Smooth muscle cell of the pulmonary artery (primary cell): ENCODE measurements at places on chromosomes 12 and 14. TPM values are rescaled to one million over a fixed set of nuclear protein-coding genes. Genes with fewer than 3 reads are reported as not detected.

The ABCD2 gene
- total RNA-seq: under 0.01 TPM in 2 replicates

The CLEC9A gene
- total RNA-seq: not detected in 2 replicates

The RND1 gene
- total RNA-seq: 0.26 and 0.30 TPM in 2 replicates

The FOXG1 gene
- 0.76 and 1.6 TPM in 2 replicates for total RNA-seq

The BIN2 gene
- not detected in 2 replicates for total RNA-seq

The CLEC12A gene
- not detected in 2 replicates for total RNA-seq

The FICD gene
- 12.1 and 18.1 TPM in 2 replicates for total RNA-seq

The FAM186B gene
- total RNA-seq: 0.20 and 0.40 TPM in 2 replicates

The ACOT4 gene
- 0.76 and 0.98 TPM in 2 replicates for total RNA-seq

The SMAGP gene
- 9.6 and 19.1 TPM in 2 replicates for total RNA-seq

The P2RX7 gene
- 0.46 and 1.3 TPM in 2 replicates for total RNA-seq

The MYF6 gene
- total RNA-seq: not detected in 2 replicates

The PDE3A gene
- 44.1 and 108 TPM in 2 replicates for total RNA-seq

The RPS6KL1 gene
- 0.13 and 0.43 TPM in 2 replicates for total RNA-seq

The ZNF605 gene
- 16.1 and 17.3 TPM in 2 replicates for total RNA-seq

The LRP1-AS gene
- total RNA-seq: 0.20 TPM in 1 of 2 replicates, not detected in the other

The OVCH1 gene
- 0.07 and 0.13 TPM in 2 replicates for total RNA-seq

The RNASE4 gene
- total RNA-seq: 58.3 and 59.6 TPM in 2 replicates

The RIMBP2 gene
- total RNA-seq: not detected in 2 replicates

The ARMH4 gene
- total RNA-seq: 9.1 and 9.6 TPM in 2 replicates

The FAM181A gene
- not detected in 2 replicates for total RNA-seq

The ARPC3 gene
- 136 and 158 TPM in 2 replicates for total RNA-seq

The LYZ gene
- not detected in 2 replicates for total RNA-seq

The ANKRD13A gene
- 62.1 and 64.2 TPM in 2 replicates for total RNA-seq

The TEX52 gene
- total RNA-seq: not detected in 2 replicates

The KLRC1 gene
- total RNA-seq: not detected in 2 replicates

The DIO2 gene
- 18.7 and 97.5 TPM in 2 replicates for total RNA-seq

The CCDC197 gene
- total RNA-seq: not detected in 2 replicates

The TAS2R7 gene
- total RNA-seq: not detected in 2 replicates

The GUCY2C gene
- not detected in 2 replicates for total RNA-seq

The CNTN1 gene
- total RNA-seq: 0.59 and 1.8 TPM in 2 replicates

The SLC41A2 gene
- total RNA-seq: 25.7 and 28.4 TPM in 2 replicates

The IAPP gene
- total RNA-seq: 0.10 TPM in 1 of 2 replicates, not detected in the other

The KRT83 gene
- total RNA-seq: not detected in 2 replicates

The GPR68 gene
- 1.4 and 10.6 TPM in 2 replicates for total RNA-seq

The CIT gene
- total RNA-seq: 7.0 and 12.3 TPM in 2 replicates

The IGF1 gene
- total RNA-seq: 0.39 TPM in 1 of 2 replicates, not detected in the other

The ACRBP gene
- total RNA-seq: 0.13 and 0.26 TPM in 2 replicates

The CELA1 gene
- not detected in 2 replicates for total RNA-seq

The AQP5 gene
- 0.23 and 0.52 TPM in 2 replicates for total RNA-seq

The NANOG gene
- not detected in 2 replicates for total RNA-seq

The TSHR gene
- total RNA-seq: under 0.01 TPM in 1 of 2 replicates, not detected in the other

The MGP gene
- total RNA-seq: 81.2 and 251 TPM in 2 replicates

The LBHD2 gene
- total RNA-seq: not detected in 2 replicates

The RTL1 gene
- not detected in 2 replicates for total RNA-seq

The KLRK1 gene
- total RNA-seq: not detected in 2 replicates

The ANKS1B gene
- 1.9 and 6.1 TPM in 2 replicates for total RNA-seq

The PDZRN4 gene
- 0.07 TPM in 1 of 2 replicates, not detected in the other for total RNA-seq

The HOXC10 gene
- total RNA-seq: not detected in 2 replicates

The RNASE3 gene
- total RNA-seq: not detected in 2 replicates

The LTBP2 gene
- total RNA-seq: 517 and 605 TPM in 2 replicates

The HRK gene
- total RNA-seq: 0.07 and 0.76 TPM in 2 replicates

The VWF gene
- 0.92 and 1.2 TPM in 2 replicates for total RNA-seq

The GPX2 gene
- not detected in 2 replicates for total RNA-seq
